Hematopoietic multipotent progenitor cell (in vitro differentiated cells): ENCODE measurements at places on chromosomes 1 and 21. TPM values are rescaled to one million over a fixed set of nuclear protein-coding genes. Genes with fewer than 3 reads are reported as not detected.

The GPR37L1 gene
- under 0.01 TPM for total RNA-seq

The PTP4A2 gene
- 62.5 TPM for total RNA-seq

The LELP1 gene
- not detected for total RNA-seq

The LCE3E gene
- total RNA-seq: not detected

The RNU1-4 gene
- under 0.01 TPM for total RNA-seq

The OPTC gene
- total RNA-seq: not detected

The ADAM15 gene
- total RNA-seq: 60.1 TPM

The LCA5L gene
- 0.27 TPM for total RNA-seq

The HIVEP3 gene
- total RNA-seq: 4.6 TPM

The LDLRAD1 gene
- total RNA-seq: not detected

The GPR157 gene
- total RNA-seq: 3.2 TPM

The TTC4 gene
- 13.7 TPM for total RNA-seq

The CRYAA gene
- total RNA-seq: not detected

The C1orf21 gene
- total RNA-seq: 7.0 TPM

The SLAMF9 gene
- under 0.01 TPM for total RNA-seq

The AIRE gene
- 0.27 TPM for total RNA-seq

The NFASC gene
- total RNA-seq: under 0.01 TPM

DNA sequence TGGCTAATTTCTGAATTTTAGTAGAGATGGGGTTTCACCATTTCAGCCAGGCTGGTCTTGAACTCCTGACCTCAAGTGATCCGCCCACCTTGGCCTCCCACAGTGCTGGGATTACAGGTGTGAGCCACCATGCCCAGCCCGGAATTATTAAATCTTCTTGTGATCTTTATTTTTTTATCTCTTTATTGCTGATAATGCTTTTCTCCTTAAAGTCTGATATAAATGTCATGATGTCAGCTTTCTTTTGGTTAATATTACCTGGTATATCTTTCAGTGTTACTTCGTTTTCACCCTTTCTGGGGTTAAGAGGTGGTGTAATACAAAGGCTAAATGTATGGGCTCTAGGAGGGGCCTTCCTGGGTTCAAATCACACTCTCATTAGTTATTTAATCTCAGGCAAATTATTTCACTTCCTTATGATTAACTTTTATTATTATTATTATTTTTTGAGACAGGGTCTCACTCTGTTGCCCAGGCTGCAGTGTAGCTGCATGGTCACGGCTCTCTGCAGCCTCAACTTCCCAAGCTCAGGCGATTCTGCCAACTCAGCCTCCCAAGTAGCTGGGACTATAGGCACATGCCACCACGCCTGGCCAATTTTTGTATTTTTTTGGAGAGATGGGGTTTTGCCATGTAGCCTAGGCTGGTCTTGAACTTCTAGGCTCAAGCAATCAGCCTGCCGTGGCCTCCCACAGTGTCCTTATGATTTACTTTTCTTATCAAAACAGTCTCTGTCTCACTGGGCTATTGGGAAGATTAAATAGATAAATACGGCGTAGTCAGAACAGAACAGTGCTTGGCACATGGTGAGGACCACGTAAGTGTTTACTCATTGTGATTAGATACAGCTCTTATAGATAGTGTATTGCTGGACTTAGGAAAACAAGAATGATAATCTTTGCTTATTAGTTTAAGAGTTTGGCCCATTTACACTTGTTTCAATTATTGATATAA is 216.5 kb downstream of the URB2 start:
- no peak for DNase-seq

- DNase-seq: no peak
These were observed 66.9 kb downstream of the HSD3B1 start for GRCh38 chr1:119573886-119574285.

DNA sequence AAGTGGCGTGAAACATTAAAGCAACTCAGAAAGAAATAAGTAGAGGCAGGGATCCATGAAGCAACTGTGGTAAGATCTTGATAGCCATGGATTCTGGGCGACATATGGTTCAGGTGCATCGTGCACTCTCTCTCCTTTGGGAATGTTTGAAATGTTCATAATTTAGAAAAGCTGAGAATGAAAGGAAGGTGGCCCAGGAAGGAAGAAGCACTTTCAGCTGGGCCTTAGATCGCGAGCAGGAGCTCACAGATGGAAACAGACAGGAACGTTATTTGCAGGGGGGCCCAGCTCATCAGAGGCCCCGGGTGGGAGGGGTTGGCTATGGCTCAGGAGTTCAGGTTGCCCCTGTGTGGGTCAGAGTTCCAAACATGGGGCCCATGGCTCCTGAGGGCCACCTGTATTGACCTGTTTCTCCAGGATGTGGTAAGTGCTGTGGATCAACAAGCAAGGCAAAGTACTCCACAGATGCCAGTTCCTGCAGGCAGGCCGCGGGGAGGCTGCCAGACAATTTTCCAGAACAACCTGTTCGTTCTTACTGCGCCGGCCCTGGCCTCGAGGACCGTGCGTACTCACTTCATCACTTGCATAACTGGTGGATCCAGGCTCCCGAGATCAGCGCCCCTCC is 253.2 kb downstream of the TOMM20 start:
- DNase-seq: no peak

- peak; percentile 46 for DNase-seq
These were observed 12.0 kb upstream of the ADORA3 start for GRCh38 chr1:111515291-111516004.

- peak; percentile 83 for DNase-seq
These were observed 156.1 kb downstream of the KIF26B start for GRCh38 chr1:245310571-245311531.

DNA sequence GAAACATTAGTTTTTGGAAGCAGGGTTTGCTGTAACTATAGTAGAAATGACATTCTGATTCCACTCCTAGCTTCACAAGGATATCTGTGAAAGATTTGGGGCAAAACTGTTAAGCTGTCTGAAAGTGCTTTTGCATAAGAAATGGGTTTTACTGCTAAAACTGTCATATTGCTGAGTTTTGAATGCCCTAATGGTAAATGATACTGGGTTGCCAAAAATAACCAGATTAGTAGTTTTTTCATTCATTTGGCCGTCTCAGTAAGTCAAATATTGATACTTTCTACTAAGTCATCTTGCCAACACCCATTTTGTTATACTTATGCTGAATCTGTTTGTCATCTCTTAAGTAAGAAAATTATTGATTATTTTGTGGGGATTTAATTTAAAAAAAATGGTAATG is 399 bp upstream of the PTPRC start:
- DNase-seq: no peak

GRCh38 chr1:115496904-115497527 is 144.8 kb upstream of the VANGL1 start:
- no peak for DNase-seq

DNA sequence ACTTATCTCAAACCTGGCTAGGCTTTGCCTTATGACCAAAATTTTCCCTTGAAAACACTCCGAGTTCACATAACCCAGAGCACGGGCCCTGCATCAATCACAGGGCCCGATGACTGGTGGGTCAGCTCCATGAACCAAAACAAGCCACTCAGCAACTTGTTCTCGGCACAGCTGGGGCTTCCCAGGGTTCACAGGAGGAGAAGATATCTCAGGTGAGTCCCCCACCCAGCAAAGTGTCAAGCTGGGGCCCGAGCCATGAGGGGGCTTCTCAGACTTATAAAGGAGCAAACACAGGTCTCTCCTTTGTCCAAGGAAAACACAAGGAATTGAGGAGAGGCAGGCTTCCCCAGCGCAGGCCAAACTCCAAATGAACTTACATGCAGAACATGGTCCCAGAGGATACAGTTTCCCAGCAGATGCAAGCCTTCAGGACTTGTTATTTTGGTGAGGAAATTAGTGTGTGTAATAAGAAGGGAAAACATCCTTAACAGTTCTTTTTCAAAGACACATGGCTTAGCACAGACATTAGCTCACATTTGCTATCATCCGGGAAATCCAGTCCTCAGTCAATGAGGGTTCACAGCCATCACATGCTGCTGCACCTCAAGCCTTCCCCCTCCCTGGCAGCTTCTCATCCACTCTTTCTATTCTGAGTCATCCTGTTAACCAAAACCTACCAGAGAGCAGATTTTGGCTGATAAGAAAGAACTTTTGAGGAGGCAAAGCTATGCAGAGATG is 98.1 kb upstream of the NFIA start:
- DNase-seq: no peak

- DNase-seq: no peak
These were observed 121.2 kb upstream of the KCNJ6 start for GRCh38 chr21:38037416-38037815.

- DNase-seq: no peak
These were observed 514.4 kb upstream of the B3GALT2 start for GRCh38 chr1:193700710-193701355.

DNA sequence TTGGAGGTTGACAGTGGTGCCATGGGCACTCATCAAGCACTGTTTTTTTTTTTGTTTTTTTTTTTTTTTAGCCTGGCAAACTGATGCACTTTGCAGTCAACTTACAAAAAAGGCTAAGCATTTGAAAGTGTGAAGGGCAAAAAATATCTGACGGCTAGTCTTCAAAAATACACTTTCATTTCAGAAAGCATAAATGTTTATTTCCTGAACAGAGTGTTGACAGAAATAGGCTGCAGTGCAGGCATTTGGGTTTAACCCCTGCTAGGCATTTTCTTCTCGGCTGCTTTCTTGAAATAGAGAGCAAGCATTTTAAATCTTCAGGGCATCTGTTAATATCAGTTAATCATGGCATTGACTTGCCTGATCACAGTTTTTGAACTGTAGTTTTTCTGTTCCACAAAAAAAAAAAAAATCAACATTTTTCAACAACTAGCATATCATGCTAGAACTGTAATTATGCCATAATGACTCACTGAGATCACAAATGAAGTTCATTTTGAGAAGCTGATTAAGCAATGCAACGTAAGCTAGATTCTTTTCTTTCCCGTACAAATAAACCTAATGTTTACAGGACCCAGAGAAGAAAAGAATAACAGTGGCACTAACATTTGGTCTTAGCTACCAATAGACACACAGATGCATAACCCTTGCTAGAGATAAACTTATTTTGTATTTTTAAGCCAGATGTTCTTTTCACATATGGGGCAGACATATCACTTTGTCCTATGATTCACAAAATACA is 100.4 kb upstream of the USH2A start:
- no peak for DNase-seq

DNA sequence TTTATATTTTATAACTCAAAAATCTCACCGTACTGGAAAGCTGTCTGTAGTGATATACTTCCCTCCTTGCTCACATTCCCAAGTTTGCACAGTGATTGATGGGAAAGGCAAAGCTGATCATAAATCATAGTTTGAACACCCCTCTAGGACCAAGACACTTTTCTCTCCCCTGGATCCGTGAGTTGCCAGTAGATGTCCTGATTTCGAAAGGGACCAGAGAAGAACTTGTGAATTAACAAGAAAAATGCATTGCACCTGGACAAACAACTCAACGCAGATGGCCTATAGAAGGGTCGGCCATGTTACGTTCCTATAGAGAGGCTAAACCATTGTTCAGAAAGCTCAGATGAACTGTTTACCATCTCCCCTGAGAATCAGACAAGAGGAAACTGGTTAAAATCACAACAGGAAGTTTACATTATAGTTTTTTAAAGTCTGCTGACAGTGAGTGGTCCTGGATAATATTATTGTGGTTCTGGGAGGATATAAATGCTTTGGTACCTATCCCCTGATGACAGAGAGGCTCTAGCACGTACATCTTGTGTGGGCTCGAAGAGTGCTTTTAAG is 124.0 kb upstream of the SLC45A1 start:
- DNase-seq: no peak

GRCh38 chr1:81155131-81155530 is 645.6 kb upstream of the ADGRL2 start:
- no peak for DNase-seq

- peak; percentile 50 for DNase-seq
These were observed at the start of gene NAXE for GRCh38 chr1:156591432-156592157. TSS of gene NAXE (plus strand) at chr1:156591776. CDS start at chr1:156591805, 29 bp downstream.

- no peak for DNase-seq
These were observed 199.6 kb downstream of the DPYD start for GRCh38 chr1:97721221-97721620.

DNA sequence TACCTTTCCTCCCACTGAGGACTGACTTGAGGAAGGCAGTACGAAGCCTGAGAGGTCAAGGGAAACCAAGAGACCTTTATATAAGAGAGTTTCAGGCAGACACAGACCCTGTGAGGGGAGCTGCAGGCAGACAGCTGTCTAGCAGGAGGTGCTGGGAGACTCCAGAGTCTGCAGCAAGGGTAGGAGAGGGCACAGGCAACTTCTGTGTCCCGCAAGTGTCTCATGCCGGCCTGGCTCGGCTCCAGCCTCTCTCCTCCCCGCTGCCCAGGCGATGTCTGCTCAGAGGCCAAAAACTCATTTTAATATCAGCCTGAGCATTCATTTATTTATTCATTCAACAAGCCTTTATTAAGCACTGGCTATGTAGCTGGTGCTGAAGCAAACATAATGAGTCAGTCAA is 83.0 kb downstream of the KIRREL1 start:
- no peak for DNase-seq

- no peak for DNase-seq
These were observed 5.2 kb downstream of the AGO1 start for GRCh38 chr1:35888255-35888654.

- peak; percentile 70 for DNase-seq
These were observed 22.6 kb downstream of the ETNK2 start for GRCh38 chr1:204128964-204129896.

DNA sequence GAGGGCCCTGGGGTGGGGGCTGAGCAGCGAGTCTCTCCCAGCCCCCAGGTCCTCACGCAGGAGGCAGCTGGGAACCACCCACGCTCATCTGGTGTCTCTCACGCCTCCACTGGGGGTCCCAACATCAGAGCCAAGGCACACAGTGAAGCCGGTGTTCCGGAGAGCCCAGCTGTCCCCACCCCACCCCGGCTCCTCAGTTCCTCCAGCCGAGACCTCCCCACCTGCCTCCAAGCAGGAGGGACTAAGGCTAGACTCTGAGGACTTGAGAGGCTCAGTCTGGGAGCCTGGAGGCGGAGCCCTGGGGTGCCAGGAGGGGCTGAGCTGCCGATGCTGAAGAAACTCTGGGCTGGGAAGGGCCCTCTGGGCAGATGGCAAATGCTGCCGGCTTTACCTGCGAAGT is 1.6 kb upstream of the HPCA start:
- no peak for DNase-seq

- no peak for DNase-seq
These were observed 244.4 kb downstream of the PBX1 start for GRCh38 chr1:164803366-164803765.

- DNase-seq: no peak
These were observed 7.4 kb downstream of the MED8 start for GRCh38 chr1:43382027-43382779.

- no peak for DNase-seq
These were observed 38.9 kb downstream of the ZC3H11B start for GRCh38 chr1:219573960-219574359.

- DNase-seq: peak; percentile 54
These were observed 41.3 kb downstream of the TBX19 start for GRCh38 chr1:168321945-168322344.

GRCh38 chr1:919271-919872 is 4.4 kb upstream of the SAMD11 start:
- no peak for DNase-seq

DNA sequence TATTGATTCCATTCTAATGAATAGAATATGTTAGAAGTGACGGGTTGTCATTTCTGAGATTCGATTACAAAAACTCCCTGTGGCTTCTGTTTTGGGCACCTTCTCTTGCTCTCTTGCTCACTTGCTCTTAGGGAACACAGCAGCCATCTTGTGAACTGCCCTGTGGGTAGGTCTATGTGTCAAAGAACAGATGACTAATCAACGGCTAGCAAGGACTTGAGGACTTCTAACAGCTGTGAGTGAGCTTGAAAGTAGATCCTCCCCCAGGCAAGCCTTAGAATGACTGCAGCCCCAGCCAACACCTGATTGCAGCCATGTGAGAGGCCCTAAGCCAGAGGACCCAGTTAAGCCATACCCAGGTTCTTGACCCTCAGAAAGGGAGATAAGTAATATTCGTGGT is 49.3 kb downstream of the AZIN2 start:
- DNase-seq: no peak
